Ovary (tissue), 10 donors: ENCODE measurements at places on chromosomes 16 and 17. TPM values are rescaled to one million over a fixed set of nuclear protein-coding genes. Genes with fewer than 3 reads are reported as not detected.

KRTAP3-3 gene
- not detected for total RNA-seq

KRTAP9-4 gene
- total RNA-seq = not detected

NGFR gene
- total RNA-seq = 13.2 TPM

ZFP3 gene
- 5.8 TPM for total RNA-seq
